ENCODE measurements at places on chromosomes 7 and 10.
A peak's percentile ranks its signal among the peaks of the same experiment; 100 is the strongest.

DNA sequence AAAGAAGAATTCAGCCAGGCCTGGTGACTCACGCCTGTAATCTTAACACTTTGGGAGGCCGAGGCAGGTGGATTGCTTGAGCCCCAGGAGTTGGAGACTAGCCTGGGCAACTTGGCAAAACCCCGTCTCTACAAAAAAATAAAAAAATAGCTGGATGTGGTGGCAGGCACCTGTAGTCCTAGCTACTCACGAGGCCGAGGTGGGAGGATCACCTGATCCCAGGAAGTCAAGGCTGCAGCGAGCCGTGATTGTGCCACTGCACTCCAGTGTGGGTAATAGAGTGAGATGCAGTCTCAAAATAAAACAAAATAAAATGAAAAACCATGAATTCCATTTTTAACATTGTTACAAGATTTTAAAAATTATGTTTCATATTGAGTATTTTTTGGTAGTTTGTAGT is 988.9 kb upstream of the ZNF722 start:
- DNase-seq: no peak

- DNase-seq: no peak
These were observed 44.6 kb downstream of the WDR37 start for GRCh38 chr10:1100691-1101368.

DNA sequence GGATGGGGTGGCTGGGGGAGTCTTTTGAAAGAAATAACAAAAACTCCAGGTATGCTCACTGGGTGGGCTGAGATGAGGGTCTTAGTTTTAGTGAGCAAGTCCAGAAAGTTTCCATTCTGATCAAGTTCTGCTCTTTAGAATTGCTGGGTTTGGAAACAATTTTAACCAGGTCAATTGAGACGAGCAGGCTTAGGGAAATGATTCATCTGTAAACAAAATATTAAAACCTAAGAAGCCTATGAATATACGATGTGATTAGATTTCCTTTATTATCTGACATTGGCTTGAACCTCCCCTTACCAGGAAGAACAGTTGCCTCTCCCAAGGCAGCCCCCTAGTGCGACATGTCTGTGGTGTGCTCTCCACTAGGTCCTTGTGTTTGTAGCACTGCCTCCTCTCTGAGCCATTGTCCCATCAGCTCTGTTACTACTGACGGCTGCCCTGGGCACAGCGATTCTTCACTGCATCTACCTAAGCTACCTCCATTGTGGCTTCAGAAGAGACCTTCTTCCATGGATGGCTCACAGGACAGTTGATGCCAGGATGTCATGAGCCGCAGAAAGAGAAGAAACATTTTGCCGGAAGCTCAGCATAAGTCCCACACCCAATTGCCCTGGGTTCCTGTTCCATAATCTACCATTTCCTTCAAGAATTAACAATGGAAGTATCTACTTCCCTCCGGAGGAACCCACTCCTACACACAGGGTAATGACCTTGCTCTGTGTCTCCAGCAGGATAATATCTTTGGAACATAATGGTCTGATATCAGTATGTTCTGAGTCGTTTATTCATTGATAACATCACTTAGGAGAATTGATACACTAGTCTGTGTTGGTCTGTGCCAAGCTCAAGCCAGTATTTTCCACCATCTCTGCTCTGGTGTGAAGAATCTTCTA is 95.1 kb upstream of the ITGB1 start:
- no peak for DNase-seq

- DNase-seq: no peak
These were observed 375.2 kb downstream of the ARL4A start for GRCh38 chr7:13062631-13063030.

GRCh38 chr7:151226560-151226874 is 488 bp downstream of the ABCF2 start:
- no peak for DNase-seq

DNA sequence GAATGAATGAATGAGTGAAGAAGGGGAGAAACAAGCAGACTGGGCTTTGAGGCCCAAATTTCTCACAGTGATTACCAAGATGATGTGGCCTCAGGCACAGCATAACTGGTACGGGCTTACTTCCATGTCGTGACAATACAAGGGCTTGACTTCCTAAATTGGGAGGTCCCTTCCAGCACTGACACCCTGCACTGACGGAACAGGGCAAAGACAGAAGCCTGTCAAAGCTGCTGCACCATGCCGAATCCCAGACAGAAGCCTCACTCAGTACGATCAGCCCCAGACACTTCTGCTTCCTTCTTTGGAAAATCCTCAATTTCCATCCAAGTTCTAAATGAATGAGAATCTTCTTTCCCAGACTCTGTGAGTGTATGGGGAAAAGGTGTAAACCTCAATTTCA is 51.9 kb downstream of the GNA12 start:
- no peak for DNase-seq

DNA sequence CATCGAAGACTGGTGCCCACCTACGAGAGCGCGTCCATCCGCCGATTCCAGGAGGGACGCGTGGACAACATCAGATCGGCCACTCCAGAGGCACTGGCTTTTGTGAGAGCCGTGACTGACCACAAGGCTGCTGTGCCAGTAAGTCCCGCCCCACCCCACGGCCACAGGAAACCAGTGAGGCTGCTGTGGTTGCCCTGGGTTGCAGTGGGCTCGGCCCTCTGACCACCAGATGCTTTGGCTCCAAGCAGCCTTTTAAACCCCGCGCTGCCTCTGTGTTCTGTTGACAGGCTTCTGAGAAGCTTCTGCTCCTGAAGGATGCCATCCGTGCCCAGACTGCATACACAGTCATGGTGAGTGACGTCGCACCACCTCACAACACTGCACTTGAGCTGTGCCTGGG is 24.4 kb upstream of the C10orf53 start:
- no peak for DNase-seq

GRCh38 chr10:14162061-14162460 is 168.7 kb downstream of the FRMD4A start:
- no peak for DNase-seq

- peak; percentile 50 for DNase-seq
These were observed 38.7 kb downstream of the CDK6 start for GRCh38 chr7:92797693-92798092.

DNA sequence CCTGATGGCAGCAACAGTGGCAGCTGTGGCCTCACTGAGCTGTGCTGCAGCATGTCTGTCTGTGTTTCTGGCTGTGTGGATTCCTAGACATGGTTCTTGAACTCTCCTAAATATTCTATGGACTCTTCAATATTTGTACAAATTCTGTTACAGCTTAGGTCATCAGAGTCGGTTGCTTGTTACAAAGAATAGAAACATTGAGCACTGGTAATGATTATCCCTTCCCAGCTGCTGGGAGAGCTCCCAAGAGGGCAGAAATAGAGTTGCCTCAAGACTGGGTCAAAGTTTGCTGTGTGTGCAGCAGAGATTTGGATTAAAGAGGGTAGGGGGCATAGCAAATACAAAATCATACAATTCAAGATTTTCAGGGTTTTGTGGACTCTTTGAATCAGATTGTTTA is 337.1 kb upstream of the AKR1E2 start:
- no peak for DNase-seq

DNA sequence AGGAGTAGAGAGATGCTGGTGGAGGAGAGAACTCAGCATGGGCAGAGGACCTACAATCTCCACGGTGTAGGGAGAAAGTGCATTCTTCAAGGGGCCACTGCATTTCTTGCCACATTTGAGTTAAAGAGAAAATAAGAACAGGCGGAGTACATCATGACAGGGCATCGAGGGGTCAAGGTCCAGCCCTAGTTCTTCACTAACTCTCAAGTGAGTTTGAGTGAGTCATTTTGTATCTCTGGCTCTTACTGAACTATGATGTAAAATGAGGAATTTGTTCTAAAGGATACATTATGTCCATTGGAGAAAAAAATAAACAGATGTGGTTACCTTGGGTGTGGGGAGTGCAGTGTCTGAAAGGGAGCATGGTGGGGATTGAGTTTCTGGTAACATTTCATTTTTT is 182.9 kb downstream of the XPNPEP1 start:
- no peak for DNase-seq

GRCh38 chr7:16130111-16131110 is 290.9 kb downstream of the CRPPA start:
- DNase-seq: no peak

- no peak for DNase-seq
These were observed 20.0 kb downstream of the LRRC4 start for GRCh38 chr7:128011131-128011661.

GRCh38 chr7:19145434-19146115 is 354 bp upstream of the FERD3L start:
- DNase-seq: peak; percentile 9

- DNase-seq: no peak
These were observed 229.8 kb upstream of the YAE1 start for GRCh38 chr7:39336442-39336841.

GRCh38 chr10:76488602-76489001 is 1057.2 kb downstream of the LRMDA start:
- DNase-seq: no peak

DNA sequence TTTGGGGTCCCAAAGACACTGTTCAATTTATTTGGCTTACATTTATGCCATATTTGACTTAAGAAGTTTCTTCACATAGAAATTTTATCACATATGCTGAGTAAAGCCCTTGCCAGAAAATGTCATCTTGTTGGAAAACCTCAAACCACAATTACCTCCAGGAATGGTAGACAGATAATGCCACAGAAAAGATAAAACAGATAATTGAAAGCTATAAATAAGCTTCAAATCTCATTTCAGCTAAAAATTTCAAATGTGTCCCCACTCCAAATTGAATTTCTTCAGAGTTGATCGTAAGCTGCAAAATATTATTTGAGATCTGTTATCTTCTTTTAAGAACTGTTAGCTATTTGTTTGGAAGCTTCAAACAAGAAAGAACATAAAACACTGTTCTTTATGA is 176.4 kb upstream of the PTN start:
- no peak for DNase-seq

- DNase-seq: peak; percentile 30
These were observed 229.4 kb downstream of the LRMDA start for GRCh38 chr10:75660823-75661222.

DNA sequence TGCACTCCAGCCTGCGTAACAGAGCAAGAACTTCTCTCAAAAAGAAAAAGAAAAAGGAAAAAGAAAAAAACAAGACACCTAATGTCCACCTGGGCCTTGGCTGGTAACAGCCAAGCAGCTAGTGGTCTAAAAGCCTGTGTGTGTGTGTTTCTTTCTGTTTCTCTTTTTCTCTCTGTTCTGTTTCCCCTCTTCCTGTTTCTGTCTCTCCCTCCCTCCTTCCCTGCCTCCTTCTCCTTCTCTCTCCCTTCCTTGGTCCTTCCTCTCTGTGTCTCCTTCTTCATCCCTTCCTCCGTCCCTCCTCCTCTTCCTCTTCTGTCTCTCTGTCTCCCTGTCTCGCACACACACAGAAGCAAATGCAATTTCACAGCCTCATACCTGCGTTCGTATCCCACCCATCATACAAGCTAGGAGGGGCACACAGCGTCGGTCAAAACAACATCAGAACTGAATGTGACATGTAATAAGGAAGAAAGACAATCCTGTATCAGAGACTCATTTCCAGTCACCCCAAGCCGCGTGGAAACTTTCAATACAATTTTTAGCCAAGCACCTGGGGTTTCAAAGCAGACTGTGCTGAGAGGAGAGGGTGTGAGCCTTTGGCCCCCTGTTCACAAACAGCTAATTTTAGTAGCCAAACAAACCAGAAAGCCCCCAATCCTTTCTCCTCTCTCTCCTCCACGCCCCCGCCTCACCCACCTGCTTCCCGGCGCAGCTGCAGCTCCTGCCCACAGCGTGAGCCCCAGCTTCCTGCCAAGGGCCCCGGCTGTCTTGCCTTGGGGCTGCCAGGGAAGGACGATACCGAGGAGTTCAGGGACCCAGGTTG is 50.2 kb upstream of the GNA12 start:
- DNase-seq: no peak

DNA sequence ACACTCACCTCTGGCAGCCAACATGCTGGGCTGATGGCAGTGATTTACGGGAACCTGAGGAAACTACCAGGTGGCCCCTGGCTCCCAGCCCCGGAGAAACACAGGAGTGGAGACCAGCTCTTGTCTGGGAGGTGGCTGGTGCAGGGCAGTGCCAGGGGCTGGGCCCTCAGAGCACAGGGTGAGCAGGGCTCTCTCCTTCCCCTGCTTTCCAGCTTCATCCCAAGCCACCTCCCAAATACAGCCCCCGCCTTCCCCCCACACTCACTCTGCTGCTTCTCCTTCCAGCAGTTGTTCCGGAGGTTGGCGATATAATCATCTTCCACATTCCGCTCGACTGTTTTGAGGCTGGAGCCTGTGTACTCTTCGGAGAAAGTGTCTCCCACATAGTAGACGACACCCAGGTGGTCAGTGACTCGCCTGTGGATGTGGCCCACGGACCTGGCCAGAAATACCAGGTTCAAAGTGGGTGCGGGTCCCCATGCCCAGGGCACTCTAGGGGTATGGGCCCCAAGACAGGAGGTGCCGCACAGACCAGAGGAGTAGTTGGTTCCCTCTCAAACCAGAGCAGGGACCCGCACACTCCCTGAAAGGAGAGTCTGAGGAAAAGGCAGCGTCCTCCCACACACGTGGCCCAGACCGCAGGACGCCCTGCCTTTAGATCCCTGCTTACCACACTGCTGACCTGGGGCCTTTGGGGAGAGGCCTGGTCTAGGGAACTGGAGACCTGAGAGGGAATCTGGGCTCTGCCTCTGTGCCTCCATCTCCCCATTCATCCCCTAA is 18.3 kb downstream of the DNAJB12 start:
- DNase-seq: peak; percentile 54

- no peak for DNase-seq
These were observed 25.5 kb downstream of the RBM17 start for GRCh38 chr10:6114299-6114698.

GRCh38 chr7:91571601-91572000 is 307.4 kb downstream of the FZD1 start:
- no peak for DNase-seq

GRCh38 chr10:104445359-104445758 is 91.7 kb downstream of the CFAP58 start:
- no peak for DNase-seq

DNA sequence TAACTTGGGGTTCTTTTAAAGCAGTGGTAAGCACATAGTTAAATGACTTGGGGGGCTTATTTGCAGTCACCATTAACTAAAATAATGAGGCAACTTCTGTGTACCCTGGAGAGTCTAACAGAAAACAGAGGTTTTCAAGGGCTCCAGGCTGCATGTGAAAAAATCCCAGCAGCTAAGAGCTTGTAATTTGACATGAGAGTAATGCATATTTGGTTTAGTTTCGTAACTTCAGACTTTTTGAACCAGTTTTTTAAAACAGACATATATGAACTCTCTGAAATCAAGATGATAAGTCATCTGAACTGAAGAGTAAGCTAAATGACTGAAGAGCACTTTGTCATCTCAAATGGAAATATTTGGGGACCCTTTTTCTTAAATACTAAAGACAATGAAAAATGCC is 40.2 kb upstream of the IFRD1 start:
- no peak for DNase-seq

DNA sequence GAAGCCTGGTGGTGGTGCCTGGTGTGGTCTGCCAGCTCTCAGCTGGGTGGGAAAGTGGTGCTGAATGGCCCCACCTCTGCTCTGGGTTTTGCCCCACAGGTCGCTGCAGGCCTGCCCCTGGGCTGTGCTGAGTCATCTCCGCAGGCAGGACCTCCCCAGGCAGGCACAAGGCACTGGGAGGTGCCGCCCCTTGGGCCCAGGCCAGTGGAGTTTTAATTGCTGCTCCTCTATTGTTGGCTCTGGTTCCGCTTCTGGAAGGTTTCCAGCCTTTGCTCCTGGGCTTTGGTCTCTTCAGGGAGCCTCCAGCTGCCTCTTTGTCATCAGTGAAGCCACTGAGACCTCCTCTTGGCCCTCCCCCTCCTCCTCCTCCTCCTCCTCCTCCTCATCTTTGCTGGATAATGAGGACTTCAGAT is 180.3 kb upstream of the GRB10 start:
- peak; percentile 72 for DNase-seq

- DNase-seq: no peak
These were observed 262.6 kb downstream of the SEMA3A start for GRCh38 chr7:83931968-83932367.
